ENCODE measurements at places on chromosomes 6 and 20.

GRCh38 chr20:62080249-62080990 is 14.7 kb upstream of the TAF4 start:
- DNase-seq = no peak

DNA sequence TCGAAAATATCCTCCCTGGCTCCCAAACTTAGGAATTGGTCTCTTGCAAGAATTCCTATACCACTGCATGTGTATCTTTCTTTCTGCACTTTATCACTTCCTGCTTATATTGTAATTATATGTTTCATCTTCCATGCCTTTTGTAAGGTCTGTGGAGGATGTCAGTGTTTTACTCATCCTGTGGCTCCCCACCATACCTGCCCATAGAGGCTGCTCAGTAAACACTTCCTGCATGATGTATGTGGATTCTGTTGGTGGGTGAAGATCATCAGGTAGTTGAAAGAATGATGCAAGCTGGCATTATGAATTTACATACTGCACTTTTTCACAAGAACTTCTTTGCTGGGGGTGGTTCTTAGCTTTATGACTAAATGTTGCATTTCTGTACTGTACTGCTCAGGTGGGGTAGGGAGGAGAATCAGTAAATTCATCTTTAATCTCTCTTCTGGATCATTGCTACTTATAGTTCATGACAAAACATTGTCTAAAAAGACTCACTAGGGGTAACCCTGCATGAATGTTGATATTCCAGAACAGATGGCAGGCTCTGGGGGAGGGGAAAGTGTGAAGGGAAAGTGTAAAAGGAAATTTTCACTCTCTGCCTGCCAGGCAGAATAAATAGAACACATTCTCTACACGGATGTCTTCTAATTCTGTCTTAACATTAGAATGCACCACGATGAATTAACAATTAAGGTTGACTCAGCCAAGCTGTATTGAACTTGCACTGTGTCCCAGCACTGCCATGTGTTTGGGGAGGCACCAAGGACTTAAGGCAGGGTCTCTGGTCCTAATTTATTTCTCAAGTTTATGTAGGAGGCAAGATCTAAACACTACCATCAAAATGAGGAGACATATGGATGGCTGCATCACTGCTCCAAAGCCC is 36.0 kb upstream of the KLHL31 start:
- DNase-seq = no peak

DNA sequence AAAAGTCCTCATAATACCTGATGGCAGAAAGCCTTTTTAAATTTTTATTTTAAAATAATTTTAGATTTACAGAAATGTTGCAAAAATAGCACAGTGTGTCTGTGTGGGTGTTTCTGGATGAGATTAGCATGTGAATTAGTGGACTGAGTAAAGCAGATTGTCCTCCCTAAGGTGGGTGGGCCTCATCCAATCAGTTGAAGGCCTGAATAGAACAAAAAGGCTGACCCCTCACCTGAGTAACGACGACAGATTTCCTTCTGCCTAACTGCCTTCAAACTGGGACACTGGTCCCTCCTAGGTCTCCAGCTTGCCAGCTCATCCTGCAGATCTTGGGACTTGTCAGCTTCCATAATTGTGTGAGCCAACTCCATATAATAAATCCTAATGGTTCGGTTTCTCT is 54.2 kb downstream of the FAXC start:
- no peak for DNase-seq

DNA sequence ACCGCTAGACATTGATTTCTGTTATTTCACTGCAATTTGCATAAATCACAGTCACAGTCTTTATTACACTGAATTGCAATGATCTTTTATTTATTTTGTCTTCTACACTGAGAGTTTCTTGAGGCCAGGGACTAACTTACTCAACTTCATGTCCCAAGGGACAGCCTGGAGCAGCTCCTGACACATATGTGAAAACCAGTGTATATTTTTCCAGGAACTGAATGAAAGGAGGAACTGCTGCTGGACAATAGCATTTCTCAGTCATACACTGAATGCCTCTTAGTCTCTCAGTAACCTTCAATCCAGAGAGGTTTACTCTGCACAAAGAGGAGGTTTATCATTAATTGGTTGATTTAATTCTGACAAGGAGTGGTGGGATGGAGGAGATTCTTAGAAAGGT is 5.9 kb downstream of the F13A1 start:
- no peak for DNase-seq

DNA sequence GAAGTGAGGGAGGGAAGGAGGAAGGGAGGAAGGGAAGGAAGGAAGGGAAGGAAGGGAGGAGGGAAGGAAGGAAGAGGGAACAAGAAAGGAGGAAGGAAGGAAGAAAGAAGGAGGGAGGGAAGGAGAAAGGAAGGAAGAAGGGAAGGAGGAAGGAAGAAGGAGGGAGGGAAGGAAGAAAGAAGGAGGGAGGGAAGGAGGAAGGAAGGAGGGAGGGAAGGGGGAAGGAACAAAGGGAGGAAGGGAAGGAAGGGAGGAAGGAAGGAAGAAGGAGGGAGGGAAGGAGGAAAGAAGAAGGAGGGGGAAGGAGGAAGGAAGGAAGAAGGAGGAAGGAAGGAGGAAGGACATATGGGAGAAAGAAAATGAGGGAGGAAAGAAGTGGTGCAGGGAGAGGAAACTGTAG is 184.7 kb upstream of the PMEPA1 start:
- no peak for DNase-seq

DNA sequence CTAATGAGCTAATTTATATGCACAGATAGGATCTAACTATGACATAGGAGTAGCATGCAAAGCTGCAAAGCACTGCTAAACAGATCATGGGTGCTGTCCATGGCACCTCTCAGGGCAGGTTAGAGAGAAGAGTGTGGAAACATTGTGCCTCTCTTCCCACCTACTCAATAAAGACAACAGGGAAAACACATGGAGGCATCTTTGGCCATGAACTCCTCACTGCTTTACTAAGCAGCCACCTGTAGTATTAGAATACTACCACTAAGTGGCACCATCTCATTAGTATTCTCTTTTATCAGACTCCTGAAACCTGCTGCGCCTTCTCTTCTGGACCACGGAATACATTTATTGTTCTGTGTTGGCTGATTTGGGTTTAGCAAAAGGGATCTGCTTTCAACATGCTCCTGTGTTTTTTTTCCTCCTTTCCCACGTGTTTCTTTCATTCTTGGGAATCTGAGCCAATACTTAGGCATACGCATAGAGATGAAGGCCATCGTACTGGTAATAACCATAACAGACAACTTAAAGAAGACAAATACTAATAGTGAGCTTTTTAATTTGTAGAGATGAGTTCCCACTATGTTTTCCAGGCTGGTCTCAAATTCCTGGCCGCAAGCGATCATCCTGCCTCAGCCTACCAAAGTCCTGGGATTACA is 9.4 kb upstream of the HDDC2 start:
- no peak for DNase-seq

- DNase-seq = no peak
Measured at GRCh38 chr20:44151621-44152416, 35.2 kb downstream of the JPH2 start.

GRCh38 chr20:57567471-57568079 is 6.7 kb downstream of the PCK1 start:
- DNase-seq = no peak

GRCh38 chr20:10427060-10427692 is 6.8 kb downstream of the MKKS start:
- DNase-seq = no peak

GRCh38 chr6:7136859-7137334 is 29.1 kb downstream of the RREB1 start:
- DNase-seq = no peak

- DNase-seq = no peak
Measured at GRCh38 chr6:95973976-95974375, 41.8 kb upstream of the FUT9 start.

DNA sequence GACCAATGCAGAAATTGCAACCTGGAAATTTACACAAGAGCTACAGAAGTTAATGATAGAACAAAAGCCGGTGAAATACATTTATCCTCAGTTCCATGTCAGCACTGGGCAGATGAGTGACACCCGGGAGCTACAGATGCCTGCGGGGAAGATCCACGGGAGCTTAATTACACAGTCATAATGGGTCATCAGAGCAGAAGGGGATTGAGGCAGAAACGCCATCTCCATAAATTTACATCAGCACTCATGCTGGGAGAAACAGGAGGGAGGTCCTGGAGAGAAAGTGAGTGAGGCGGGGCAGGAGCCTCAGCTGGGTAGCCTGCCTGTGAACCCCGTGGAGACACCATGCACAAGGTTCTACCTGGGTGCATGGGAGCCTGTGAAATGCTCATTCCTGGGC is 37.6 kb upstream of the CST7 start:
- DNase-seq = no peak

All from stimulated activated CD4-positive, alpha-beta T cell treated with anti-CD3 and anti-CD28 coated beads, TNF-alpha, amount 100 ng/mL, for 48 hours (primary cell).